Effector memory CD8-positive, alpha-beta T cell (primary cell): ENCODE measurements at places on chromosomes 2 and 18.

DNA sequence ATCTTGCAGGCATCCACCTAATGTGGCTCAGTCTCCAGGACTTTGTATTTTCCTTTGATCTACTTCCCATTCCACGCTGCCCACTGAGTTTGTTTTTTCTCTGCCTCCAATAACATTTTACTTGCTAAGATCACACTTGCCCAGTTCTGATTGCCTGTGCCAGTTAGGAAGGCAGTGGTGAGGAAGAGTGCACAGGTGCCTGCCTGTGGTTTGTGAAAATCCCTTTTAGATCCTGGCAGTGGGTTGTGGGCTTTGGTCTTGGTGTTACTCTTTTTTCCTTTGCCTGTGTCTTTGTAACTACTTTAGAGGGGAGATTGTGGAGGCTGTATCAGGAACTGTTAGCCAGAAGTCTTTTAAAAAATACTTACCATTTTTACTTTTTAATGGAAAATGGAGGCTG is 36.9 kb upstream of the KCNG2 start:
- no peak for DNase-seq
- peaks cover 5% of the 10 kb centered on the region for H3K27me3 ChIP-seq
- H3K27ac ChIP-seq: peak overlapping the region; percentile 36
- H3K4me3 ChIP-seq: no peak overlapping the region
- no peaks in the 10 kb centered on the region for H3K4me1 ChIP-seq

GRCh38 chr2:216090369-216090786 is 8.7 kb downstream of the TMEM169 start:
- no peaks in the 10 kb centered on the region for H3K36me3 ChIP-seq
- no peaks in the 10 kb centered on the region for H3K27me3 ChIP-seq
- no peak overlapping the region for H3K27ac ChIP-seq
- no peak overlapping the region for H3K4me3 ChIP-seq
- no peak for DNase-seq

GRCh38 chr2:212863185-212863588 is 288.2 kb downstream of the IKZF2 start:
- H3K36me3 ChIP-seq: no peaks in the 10 kb centered on the region
- H3K27me3 ChIP-seq: no peaks in the 10 kb centered on the region
- peak; percentile 2 for DNase-seq
- no peak overlapping the region for H3K27ac ChIP-seq
- no peaks in the 10 kb centered on the region for H3K4me1 ChIP-seq

DNA sequence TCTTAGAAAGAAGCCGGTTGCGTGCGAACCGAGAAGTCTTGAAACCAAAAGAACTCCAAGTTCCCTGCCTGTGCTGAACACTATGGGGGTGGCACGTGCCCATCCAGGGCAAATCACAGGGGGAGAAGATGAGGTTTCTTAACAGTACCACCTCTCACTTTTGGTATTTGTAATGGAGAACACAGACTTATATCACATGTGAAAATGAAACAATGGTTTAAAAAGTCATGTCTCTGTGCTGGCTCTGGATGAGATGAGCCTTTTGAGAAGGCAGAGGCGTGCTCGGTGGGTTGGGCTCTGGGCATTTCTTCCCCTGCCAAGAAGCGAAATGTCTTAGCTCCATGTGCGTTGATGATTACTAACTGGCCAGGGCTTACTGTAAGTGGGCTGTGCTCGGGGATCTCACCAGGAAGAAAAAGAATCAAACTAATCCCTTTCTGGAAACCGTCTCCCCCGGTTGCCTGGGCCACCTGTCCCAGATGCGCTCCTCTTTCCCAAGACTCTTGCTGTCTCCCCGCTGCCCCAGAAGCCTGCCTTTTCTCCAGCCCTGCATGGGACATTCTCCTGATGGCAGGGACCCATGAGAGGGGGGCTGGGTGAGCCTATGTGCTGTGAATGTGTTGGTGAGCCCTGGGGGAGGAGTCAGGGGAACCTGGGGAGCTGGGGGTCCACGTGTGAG is 252.9 kb downstream of the PRKCE start:
- H3K4me1 ChIP-seq: peaks cover 4% of the 10 kb centered on the region
- no peak for DNase-seq
- H3K27ac ChIP-seq: no peak overlapping the region
- H3K4me3 ChIP-seq: no peak overlapping the region
- peaks cover 3% of the 10 kb centered on the region for H3K36me3 ChIP-seq

GRCh38 chr2:36616947-36617346 is 19.0 kb upstream of the FEZ2 start:
- no peak overlapping the region for H3K4me3 ChIP-seq
- H3K27me3 ChIP-seq: peaks cover 14% of the 10 kb centered on the region
- no peak overlapping the region for H3K27ac ChIP-seq
- DNase-seq: no peak
- H3K4me1 ChIP-seq: no peaks in the 10 kb centered on the region
- H3K36me3 ChIP-seq: no peaks in the 10 kb centered on the region

GRCh38 chr2:204069804-204070203 is 133.2 kb downstream of the ICOS start:
- no peaks in the 10 kb centered on the region for H3K4me1 ChIP-seq
- H3K36me3 ChIP-seq: no peaks in the 10 kb centered on the region
- no peak for DNase-seq
- no peak overlapping the region for H3K27ac ChIP-seq
- H3K4me3 ChIP-seq: no peak overlapping the region

- no peak overlapping the region for H3K27ac ChIP-seq
- DNase-seq: no peak
- H3K4me3 ChIP-seq: no peak overlapping the region
- H3K27me3 ChIP-seq: peaks cover 10% of the 10 kb centered on the region
- peaks cover under 1% of the 10 kb centered on the region for H3K36me3 ChIP-seq
- H3K4me1 ChIP-seq: peaks cover 15% of the 10 kb centered on the region
Observed at GRCh38 chr2:128324008-128324896, 5.6 kb upstream of the HS6ST1 start.
